ENCODE measurements at places on chromosomes 11 and 22.

- no peak for DNase-seq
These were observed 40.7 kb downstream of the LRP5 start for GRCh38 chr11:68353118-68353517.

- DNase-seq = no peak
These were observed 189.8 kb downstream of the KIRREL3 start for GRCh38 chr11:126810776-126811175.

- DNase-seq = no peak
These were observed 11.7 kb downstream of the MRTFA start for GRCh38 chr22:40624770-40625169.

DNA sequence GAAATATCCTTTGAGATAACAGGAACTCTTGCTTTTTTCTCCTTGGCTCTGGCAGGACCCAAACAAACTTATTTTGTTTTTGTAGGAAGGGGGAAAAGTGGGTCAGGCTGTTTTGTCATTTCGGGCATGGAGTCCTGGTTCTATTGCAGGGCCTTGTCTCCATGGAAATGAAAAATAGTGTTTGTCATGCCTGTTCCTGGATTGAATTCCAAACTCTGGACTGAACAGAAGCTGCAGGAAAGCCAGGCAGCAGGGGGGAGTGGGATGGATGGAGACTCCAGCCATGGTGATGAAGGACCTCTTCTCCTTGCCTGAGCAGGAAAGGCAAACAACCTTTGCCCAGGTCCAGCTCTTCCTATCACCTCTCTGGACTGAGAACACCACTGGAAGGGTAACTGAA lies 87.0 kb downstream of the SCN3B start:
- DNase-seq = no peak

DNA sequence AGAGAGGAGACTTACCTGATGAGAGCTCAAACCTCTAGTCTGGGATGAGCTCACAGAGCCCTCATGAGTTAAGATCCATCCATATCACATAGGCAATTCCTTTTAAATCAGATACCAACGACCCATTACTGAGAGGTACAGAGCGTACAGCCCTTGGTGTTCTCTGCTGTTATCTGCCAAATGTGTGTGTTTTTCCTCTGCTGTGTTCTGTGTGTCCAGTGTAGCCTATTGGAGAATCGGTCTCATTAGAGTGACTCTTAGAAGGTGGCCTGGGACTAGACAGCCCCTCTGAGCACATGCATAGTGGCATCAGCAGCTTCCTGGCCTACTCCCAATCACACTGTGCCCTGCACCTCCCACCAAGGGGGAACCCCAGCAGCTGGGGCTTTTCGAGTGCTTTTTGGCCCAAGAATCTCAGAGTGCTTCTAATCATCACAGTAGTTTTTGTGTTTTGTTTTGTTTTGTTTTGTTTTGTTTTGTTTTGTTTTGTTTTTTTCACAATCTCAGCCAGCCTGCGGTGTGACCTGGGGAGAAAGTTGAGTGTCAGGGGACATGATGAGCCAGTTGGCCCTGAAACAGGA lies 25.4 kb downstream of the TP53AIP1 start:
- DNase-seq = no peak

- no peak for DNase-seq
These were observed 381.9 kb upstream of the TENM4 start for GRCh38 chr11:79822766-79823165.

- DNase-seq = no peak
These were observed 47.3 kb downstream of the NEU3 start for GRCh38 chr11:75035911-75036565.

GRCh38 chr11:390175-390574 lies 3.8 kb upstream of the PKP3 start:
- DNase-seq = no peak

DNA sequence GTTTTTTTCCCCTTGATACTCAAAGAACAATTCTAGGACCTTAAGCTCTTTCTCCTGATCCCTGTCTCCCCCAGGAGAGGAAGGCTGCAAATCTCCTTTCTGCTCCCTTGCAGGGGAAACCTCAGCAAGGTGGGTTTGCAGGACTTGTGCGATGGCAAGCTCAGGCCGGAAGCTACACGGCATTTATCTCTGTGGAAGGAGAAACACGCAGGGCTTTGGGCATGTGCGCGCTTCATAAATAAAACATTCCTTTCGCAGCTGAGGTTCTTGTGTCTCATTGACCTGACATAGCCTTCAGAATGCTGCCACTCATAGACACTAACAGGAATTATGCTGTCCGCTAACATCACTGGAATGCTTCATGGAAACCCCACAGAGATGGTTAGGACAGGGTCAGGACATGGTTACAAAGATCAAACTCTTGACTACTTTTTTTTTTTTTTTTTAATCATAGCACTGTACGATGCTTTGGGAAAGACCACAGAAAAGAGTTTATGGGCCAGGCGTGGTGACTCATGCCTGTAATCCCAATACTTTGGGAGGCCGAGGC lies 42.6 kb downstream of the SLN start:
- no peak for DNase-seq

DNA sequence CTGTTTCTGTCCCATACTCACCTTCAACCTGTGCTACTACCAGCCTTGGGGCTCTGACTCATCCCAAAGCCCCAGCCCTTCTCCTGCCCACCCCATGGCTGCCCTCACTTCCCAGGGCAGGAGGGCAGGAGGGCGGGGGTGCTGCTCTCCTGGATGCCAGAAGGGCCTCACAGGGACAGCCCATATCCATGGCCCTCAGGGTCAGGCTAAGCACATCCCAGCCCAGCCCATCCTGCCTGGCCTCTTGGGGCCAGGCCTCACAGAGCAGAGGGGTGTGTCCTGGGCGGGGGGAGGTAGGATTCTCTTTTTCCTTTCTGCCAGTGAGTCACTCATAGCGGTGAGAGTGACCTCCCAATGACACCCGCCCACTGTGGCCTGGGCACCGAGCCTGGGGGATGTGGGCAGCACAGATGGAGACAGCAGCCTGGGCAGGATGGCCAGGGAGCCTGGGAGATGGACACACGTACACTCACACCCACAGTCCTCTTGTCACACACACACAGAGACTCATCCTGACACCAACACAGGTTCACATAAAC lies 2.4 kb downstream of the LTBP3 start:
- DNase-seq = no peak

- no peak for DNase-seq
These were observed 1.1 kb downstream of the SHANK2 start for GRCh38 chr11:71251151-71251721.

GRCh38 chr22:30195245-30196140 lies 51.1 kb downstream of the LIF start:
- DNase-seq = no peak

All from CD4-positive, alpha-beta memory T cell (primary cell).